Astrocyte of the hippocampus (primary cell): ENCODE measurements at places on chromosomes 4 and X.

DNA sequence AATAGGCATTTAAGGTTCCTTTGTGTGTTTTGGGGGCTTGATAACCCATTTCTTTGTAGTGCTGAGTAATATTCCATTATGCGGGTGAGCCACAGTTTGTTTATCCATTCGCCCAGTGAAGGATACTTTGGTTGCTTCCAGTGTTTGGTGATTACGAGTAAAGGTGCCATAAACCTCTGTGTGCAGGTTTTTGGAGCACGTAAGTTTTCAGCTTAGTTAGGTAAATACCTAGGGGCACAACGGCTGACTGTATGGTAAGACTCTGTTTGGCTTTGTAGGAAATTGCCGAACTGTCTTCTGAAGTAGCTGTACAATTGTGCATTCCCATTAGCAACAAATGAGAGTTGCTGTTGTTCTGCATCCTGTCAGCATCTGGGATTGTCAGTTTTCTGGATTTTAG lies 3.8 kb upstream of the TBL1X start:
- DNase-seq, result no peak

DNA sequence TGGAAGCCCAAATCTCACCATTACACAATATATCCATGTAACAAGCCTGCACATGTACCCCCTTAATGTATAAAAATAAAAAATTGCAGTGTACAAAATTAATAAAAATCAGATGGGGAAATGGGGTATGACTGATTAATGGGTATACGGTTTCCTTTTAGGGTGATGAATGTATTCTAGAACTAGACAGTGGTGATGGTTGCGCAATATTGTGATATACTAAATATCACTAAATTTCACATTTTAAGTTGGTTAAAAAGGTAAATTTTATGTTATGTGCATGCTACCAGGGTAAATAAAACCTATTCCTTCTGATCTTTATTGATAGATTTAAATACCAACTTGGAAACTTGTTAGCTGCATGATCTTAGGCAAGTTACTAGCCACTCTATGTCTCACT lies 129.4 kb downstream of the SPANXA1 start:
- no peak for DNase-seq

DNA sequence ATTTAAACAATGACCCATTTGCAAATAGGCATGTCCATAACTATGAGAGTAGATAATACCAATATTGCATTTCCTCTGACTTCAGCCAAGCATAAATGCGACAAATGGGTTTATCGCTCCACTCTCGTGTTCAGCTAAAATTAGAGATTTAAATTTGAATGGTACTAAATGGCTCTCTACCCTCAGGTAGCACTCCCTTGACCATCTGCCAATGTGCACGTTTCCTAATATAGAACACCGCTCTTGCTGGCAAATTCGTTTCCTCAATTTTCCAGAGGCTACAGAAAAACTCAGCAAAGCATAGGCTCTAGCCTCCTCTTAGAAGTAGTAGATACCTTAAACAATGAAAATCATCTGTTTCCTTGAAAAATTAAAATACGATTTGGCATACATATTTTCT lies 251.6 kb downstream of the ADGRA3 start:
- no peak for DNase-seq

GRCh38 chr4:28093071-28093470 lies 1232.4 kb downstream of the STIM2 start:
- DNase-seq, result no peak

DNA sequence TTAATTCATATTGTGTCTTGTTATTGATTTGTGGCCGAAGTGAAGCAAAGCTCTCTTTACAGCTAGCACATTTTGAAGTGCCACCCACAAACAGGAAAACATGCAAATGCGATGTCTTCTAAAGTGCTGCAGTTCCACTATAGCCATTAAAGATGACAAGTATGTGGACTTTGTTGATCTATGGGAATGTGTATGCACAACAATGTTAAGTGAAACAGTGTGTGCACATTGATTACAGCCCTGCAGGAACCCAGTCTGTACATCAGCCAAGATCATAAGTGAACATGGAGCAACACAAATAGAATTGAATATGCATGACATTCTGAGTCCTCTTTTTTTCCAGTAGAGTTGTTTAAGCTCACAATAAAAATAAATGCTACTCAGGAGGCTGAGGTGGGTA lies 43.0 kb downstream of the TFDP3 start:
- DNase-seq, result no peak

DNA sequence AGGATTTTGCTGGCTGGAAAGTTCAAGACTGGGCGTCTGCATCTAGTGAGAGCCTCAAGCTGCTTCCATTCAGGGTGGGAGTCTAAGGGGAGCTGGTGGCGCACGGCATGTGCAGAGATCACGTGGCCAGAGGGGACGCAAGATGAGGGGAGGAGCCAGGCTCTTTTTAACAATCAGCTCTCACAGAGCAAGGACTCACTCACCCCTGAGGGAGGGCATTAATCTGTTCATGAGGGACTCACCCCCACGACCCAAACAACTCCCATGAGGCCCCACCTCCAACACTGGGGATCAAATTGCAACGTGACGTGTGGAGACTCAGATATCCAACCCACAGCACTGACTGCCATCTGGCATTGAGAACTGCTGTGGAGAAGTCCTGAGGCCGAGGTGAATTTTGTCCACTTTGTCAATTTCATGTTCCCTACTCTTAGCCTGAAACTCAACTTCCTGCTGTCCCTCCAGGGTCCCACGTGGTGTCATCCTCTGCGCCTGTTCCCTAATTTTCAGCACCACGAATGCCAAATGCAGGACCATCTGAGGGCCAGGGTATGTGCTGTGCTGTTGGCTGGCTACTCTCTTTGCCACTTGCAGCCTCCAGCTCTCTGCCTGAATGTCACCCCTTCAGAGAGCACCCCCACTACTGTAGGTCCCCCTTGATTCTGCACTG lies 5.6 kb downstream of the ZFP92 start:
- no peak for DNase-seq

DNA sequence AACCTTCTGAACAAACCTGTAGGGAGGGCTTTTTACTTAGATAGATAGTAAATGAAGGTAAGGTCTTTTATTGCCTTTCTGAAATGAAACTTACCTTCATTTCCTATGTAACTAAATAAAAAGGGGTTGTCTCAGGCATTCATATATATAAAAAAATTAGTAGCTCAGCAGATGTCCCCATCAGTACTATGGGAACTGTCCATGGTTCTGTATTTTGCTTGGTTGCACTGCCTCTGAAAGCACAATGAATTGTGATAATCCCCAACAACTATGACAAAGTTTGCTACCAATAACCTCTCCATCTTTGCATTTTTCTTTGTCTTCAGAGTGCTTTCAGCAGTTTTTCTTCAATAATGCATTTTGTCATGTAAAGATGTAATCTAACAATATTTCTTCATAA lies 222.4 kb downstream of the SLIT2 start:
- DNase-seq, result peak; percentile 65

- peak; percentile 84 for DNase-seq
These were observed 106.6 kb upstream of the PDE5A start for GRCh38 chr4:119735165-119735651.

DNA sequence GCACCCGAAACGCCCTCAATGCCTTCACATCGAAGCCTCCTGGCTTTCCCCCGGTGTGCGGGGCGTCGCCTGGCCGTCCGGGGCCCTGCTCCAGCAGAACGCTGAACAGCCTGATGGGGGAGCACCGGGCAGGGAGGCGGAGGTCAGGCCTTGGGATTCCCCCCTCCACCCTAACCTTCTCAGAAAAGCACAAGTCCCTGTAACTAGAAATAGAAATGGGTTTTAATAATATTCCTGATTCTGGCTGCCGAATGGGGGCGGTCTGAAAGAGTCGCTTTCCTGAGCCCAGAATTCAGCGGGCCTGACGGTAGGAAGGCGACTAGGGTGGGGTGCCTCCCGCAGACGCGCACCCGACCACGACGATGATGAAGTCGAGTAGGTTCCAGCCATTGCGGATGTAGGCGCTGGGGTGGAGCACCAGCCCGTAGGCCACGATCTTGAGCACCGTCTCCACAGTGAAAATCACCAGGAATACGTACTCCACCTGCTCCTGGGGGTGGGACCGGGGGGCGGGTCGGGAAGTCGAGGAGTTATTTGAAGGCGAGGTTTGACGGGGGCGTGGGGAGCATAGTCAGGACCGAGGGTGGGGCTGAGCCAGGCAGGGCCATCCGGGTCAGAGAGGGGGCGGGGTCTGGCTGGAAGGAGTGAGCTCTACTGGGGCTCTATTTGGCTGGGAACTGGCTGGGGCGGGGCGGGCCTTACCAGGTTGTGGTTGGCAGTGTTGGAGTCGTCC lies 2.5 kb downstream of the CACNA1F start:
- DNase-seq, result no peak

DNA sequence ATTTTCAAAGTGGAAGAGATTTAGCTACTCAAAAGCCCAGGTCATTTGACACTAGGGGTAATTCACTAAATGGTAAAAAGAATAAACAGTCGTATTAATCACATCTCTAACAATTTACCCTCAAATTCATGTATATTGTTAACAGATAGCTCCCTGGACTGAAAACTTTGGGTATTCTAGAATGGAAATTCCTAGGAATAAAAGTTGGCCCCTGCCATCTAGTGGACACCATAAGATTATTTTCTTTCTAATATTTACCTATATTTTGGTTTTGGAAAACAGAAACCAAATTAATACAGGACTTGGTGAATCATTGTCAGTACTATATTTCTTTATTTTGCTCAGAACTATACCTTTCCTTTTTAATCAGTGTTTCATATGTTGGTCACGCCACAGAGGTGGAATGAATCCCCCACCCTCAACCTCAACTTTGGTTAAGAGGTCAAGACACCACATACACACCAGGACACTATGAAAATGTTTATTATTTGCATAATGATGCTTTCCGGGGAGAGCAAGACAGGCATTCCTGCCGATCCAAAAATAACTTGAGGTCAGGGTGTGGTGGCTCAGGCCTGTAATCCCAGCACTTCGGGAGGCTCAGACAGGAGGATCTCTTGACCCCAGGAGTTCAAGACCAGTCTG lies 96.2 kb upstream of the APOOL start:
- DNase-seq, result no peak

GRCh38 chrX:51456814-51457213 lies 39.6 kb downstream of the NUDT11 start:
- peak; percentile 3 for DNase-seq

GRCh38 chr4:153789741-153790499 lies 1.0 kb upstream of the SFRP2 start:
- DNase-seq, result peak; percentile 62
